Right ventricle myocardium inferior (tissue), 1 donor: ENCODE measurements at places on chromosomes 6 and 20.
A peak's percentile ranks its signal among the peaks of the same experiment; 100 is the strongest.

DNA sequence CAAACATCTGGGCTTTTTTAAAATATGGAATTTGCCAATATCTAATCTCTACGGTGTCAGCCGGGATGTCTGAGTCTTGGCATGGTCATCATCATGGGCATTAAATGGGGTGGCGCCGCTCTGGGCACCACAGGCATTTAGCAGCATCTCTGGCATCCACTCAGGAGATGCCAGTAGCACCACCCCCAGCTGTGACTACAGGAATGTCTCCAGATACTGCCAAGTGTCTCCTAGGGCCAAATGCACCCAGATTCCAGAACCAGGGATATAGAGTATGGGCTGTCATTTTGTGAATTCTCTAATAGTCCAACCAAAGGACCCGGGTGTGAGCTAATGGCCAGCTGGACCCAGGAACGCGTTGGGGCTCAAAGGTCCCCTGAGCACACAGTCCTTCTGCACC lies 361.0 kb downstream of the TAF4 start:
- DNase-seq: no peak

DNA sequence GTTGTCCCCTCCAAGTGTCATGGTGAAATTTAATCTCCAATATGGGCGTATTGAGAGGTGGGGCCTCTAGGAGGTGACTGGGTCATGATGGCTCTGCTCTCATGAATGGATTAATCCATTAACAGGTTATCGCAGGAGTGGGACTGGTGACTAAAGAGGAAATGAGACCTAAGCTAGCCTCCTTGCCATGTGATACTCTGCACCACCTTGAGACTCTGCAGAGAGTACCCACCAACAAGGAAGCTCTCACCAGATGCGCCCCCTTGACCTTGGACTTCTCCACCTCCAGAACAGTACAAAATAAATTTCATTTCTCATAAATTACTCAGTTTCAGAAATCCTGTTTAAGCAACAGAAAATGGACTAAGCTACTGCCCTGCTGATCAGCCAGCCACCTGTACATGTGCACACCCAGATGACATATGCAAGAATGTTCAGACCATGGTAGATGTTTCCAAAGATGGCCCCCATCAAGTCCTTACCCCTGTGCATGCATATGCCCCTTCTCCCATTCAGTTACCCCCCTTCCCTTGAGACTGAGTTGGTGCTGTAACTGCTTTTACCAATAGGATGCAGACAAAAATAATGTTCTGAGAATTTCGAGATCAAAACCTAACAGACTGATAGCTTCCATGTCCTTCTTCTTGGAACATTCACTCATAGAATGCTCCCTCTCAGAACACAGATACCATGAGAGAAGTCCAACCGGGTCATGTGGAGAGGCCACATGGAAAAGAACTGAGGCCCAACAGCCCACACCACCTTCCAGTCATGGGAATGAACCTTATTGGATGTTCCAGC lies 28.4 kb downstream of the MAP3K5 start:
- no peak for DNase-seq

GRCh38 chr20:47315339-47316056 lies 41.0 kb downstream of the ZMYND8 start:
- DNase-seq: no peak

DNA sequence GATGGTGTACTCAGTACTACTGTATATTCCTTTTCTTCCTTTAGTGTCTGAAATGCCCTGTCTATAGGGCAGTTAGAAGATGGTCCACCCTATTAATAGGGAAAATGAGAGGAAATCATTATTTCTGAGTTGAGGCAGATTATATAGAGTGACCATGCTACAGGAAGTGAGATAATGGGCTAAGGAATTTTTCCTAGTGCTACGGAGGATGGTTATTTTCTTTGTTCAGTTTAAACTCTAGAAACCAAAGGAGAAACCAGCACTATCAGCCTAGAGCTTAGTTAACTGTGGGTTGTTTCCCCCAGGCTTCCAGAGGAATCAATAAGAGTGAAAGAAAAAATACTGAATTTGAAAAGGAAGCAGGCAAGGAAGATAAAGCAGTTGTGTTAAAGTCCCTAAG lies 474 bp downstream of the TSBP1 start:
- no peak for DNase-seq

GRCh38 chr6:10082385-10082784 lies 332.5 kb downstream of the TFAP2A start:
- DNase-seq: no peak

- DNase-seq: no peak
Observed at GRCh38 chr6:152085451-152085921, 278.0 kb downstream of the ESR1 start.

DNA sequence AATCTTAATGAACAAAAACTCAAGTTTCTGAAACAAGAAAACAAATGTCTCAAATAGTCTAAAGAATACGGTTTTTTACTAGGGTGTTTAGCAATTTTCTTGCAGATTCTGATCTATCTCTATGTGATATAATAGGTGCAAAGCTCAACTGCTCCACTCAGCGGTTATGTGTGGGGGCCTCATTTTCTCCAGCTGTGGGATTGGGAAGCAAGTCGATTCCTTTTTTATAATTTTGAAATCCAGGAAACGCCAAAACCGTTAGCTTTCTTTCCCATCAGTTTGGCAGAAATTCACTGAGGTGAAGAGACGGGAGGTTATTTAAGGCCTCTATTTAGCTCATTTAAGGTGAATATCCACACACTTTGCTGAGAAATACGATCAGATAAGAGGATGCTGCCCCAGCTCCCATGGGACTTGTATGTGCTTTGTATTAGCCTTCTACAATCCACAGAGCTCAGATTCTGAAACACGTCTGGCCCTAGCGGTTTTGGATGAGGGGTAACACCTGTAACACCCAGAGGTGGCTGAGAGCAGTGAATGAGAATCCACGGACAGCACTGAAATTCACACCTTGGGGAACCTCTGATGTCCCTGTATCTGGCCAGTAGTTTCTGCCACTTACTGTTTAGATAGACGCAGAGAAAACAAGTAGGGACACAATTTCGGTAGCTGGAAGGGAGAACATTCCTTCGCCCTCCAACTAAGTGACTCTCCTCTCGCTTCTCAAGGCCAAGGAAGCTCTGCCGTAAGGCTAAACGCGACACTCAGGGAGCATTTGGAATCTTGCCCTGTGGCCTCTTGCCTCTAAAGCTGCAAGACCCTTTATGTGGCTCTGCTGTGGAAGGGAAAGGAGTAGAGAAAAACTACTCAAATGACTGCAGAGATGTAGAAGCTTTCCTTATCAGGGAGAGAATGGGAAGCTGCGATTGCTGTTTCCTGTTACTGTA lies 6.5 kb upstream of the BCAS4 start:
- DNase-seq: no peak

GRCh38 chr6:28910901-28911690 lies 12.7 kb downstream of the TRIM27 start:
- DNase-seq: no peak

DNA sequence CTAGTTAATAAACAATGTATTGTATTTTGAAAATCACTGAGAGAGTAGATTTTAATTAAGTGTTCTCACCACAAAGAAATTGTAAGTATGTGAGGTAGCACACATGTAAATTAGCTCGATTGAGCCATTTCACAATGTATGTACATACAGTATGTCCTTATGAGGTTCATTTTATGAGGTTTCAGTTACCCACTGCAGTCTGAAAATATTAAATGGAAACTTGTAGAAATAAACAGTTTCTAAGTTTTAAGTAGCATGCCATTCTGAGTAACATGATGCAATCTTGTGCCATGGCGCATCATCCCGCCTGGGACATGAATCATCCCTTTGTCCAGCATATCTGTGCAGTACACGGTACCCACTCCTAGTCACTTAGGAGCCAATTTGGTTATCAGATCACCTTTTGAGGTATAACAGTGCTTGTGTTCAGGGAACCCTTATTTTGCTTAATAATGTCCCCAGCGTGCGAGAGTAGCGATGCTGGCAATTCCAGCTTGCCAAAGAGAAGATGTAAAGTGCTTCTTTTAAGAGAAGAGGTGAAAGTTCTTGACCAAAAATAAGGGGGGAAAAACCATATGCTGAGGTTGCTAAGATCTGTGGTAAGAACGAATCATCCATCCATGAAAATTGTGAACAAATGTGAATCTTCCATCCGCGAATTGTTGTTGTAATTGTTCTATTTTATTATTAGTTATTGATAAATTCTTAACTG lies 64.7 kb downstream of the KCNS1 start:
- no peak for DNase-seq

DNA sequence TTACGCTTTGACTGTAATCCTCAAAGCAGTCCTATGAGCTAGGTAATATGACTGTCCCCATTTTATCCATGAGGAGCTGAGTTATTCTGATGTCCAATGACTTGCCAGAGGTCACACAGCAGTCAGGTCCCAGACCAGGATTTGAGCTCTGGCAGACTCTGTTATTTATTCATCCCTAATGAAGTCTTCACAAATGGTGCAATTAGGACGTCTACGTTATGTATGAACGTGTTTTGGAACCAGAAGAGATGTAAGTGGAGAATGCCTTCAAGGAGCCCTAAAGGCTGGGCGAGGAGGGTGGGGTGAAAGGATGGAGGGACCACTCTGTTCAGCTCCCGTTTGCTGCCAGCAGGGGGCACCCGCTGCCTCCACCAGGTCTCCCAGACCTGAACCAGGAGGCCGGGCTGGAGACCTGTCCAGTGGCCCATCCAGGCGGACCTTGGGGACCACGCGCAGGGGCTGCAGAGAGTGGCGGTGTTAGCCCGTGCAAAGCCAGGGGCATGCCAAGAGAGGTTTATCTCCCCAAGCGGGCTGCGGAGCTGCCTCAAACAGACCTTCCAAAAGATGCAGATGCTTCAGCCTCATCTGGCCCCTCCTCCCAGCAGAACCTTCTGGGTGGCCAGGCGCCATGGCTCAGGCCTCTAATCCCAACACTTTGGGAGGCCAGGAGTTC lies 15.2 kb upstream of the ZNF335 start:
- peak; percentile 87 for DNase-seq

DNA sequence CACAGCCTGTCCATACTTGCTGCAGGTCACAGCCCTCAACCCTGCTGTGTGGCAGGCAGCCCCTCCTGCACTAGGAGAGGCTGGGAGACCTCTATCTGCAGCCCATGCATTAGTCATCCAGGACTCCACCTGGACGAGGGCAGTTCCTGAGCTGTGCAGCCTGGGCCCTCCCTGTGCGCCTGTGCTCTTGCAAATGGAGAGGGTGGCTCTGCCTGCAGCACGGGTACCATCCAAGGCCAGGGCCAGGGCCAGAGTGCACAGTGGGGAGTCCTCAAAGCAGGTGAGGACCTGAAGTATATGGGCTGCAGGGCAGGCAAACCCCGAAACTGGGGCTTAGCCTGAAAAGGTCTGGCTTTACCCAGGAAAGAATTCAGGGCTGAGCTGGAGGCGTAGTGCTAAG lies 89.8 kb upstream of the PHACTR3 start:
- DNase-seq: no peak

GRCh38 chr6:161292145-161292544 lies 18.3 kb upstream of the AGPAT4 start:
- no peak for DNase-seq
